Hematopoietic multipotent progenitor cell treated with erythropoietin and hydrocortisone succinate and interleukin-3 and kit ligand, for 6 days (in vitro differentiated cells): ENCODE measurements at places on chromosomes 1 and 21.

DNA sequence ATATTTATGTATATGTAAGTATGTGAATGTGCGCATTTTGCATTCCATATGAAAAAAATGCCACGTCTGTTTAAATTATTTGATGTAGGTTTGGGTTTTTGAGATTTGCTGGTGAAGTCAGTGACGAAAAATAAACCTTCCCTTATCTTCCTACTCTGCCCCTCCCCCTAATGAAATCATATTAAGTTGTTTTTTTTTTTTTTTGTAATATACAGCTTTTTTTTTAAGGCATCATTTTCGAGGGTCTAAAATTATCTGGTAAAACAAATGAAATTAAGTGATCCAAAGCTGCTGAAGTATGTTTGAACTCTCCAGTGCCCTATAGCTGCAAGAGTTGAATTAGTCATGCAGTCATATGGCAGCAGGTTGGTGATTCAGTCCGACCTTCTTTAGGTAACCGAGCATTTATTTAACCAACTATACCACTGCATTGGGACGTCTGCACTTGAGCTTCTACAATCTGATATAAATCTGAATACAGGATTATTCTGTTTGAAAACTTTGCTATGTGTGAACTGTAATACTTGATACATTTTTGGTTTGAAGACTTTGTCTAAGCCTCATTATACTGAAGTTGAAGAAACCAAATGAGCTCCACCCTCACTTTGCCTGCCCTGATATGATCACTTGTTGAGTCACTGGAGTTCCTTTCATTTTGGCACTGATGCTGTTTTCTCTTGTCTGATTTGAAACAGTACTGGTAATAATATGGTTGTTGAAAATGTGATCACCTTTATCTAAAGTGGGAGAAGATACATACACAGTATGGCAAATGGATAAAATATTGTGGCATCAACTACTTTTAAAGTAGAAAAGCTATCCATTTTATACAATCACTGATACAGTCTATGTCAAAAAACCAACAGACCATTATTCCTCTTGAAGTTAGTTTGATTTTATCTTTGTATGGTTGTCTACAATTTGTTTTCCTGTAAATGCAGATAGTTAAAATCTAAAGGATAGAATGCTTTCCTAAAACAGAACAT is 11.7 kb downstream of the PDIK1L start:
- peak; percentile 92 for DNase-seq

GRCh38 chr21:28228636-28228995 is 764.1 kb downstream of the LTN1 start:
- DNase-seq: no peak

DNA sequence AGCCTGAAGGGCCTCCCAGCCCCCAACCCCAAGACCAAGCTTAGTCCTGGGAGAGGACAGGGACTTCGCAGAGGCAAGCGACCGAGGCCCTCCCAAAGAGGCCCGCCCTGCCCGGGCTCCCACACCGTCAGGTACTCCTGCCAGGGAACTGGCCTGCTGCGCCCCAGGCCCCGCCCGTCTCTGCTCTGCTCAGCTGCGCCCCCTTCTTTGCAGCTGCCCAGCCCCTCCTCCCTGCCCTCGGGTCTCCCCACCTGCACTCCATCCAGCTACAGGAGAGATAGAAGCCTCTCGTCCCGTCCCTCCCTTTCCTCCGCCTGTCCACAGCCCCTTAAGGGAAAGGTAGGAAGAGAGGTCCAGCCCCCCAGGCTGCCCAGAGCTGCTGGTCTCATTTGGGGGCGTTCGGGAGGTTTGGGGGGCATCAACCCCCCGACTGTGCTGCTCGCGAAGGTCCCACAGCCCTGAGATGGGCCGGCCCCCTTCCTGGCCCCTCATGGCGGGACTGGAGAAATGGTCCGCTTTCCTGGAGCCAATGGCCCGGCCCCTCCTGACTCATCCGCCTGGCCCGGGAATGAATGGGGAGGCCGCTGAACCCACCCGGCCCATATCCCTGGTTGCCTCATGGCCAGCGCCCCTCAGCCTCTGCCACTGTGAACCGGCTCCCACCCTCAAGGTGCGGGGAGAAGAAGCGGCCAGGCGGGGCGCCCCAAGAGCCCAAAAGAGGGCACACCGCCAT is 21.9 kb upstream of the ARF1 start:
- DNase-seq: no peak

- no peak for DNase-seq
Measured at GRCh38 chr1:215083383-215083961, 935 bp downstream of the KCNK2 start.

- no peak for DNase-seq
Measured at GRCh38 chr1:239630767-239631166, 244.4 kb downstream of the CHRM3 start.

DNA sequence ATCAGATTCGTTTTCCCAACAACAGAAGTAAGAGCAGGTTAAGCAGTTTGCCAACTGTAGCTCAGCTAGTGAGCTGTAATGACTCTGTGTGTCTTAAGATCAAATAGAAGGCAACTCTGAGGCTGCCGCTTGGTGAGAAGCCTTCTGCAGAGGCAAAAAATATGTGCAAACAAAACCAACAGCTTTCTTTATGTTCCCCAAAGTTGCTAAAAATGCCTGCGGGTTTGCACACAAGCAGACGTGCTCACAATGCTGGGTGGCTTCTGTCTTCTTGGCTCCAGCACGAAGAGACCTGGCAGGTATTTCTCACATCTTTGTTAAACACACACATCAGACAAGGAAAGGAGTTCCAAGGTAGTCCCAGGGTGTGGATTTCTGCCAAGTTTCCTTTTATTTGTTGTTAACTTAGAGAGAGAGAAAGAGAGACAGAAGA is 158.9 kb upstream of the JUN start:
- DNase-seq: no peak

DNA sequence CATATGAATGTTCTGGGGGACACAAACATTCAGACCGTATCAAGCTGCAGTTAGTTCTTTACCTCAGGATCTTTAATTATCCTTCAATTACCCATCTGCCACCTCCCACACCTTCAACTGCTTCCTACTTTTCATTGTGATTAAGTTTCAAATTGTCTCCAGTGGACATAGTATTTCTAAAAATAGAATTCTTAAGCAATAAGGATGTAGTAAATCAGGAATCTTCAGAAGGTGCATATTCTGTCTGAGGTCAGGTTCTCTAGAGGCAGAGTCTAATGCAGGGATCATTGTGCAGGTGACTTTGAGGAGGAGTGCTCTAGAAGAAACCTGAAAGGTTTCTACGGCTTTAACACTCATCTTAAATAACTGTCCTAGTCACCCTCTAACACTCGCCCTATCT is 102.6 kb upstream of the PPP2R5A start:
- DNase-seq: no peak

- no peak for DNase-seq
Measured at GRCh38 chr1:54745274-54745673, 19.0 kb downstream of the PARS2 start.

DNA sequence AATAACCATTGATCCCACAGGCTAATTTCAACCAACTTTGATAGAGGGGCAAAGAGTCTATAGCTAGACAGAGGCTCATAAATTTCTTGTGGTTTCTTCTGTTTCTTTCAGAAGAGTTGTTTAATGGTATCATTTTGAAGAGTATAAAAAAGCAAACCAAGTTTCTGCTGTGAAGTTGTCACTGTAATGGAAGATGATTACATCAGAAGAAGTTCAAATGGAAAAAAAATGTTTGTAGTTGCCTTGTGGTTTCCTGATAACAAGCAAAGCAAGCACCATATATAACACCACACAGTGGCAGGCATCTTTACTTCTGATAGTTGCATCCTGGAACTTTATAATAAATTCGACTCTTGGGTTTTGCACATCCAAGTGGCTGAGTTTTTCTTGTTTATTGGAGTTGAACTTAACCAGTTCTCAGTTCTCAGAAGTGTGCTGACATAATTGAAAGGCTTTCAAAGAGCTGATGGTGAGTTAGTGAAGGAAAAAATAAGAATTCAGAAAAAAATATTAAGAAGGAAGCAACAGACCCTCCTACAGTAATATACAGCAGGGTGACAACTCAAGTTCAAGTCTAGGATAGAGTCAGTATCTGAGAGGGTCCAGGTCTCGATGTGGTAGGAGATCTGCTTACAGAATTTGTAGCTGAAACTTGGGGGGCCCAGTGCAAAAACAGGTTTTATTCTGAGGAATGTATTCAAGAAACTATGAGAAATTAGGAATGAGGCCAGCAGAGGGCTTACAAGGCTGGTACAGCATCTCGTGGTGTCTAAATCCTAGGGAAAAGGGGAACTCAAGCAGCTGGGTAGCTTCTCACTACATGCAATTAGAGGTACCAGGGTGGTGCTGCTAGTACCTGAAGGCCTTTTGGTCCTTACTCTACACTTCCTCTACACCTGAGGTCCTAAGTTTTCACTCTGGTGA is 123.5 kb downstream of the CRB1 start:
- peak; percentile 70 for DNase-seq

DNA sequence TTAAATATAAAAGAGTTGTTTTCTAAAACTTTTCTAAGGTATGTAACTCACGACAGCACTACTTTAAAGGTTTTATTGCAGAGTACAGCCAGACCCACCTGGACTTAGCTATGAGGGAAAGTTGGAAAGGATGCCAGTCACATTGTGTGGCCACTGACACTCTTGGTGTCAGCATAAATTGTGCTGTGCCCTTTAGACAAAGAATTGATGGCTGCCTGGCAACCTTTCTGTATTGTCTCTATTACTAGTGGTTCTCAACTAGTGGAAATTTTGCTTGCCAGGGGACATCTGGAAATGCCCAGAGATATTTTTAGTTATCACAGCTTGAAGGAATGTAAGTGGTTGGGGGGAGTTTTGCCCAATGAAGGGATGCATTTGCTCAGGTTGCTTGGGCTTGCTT is 117.5 kb upstream of the APP start:
- no peak for DNase-seq

GRCh38 chr1:36706416-36706815 is 223.7 kb upstream of the CSF3R start:
- DNase-seq: no peak

GRCh38 chr1:111719674-111720132 is 19.5 kb downstream of the INKA2 start:
- no peak for DNase-seq

- DNase-seq: peak; percentile 90
Measured at GRCh38 chr1:206672844-206673758, 11.6 kb upstream of the MAPKAPK2 start.

- DNase-seq: no peak
Measured at GRCh38 chr1:62111084-62111483, 83.6 kb upstream of the L1TD1 start.

GRCh38 chr1:15598436-15598835 is 13.6 kb upstream of the AGMAT start:
- DNase-seq: no peak

GRCh38 chr1:54381524-54381923 is 24.7 kb downstream of the SSBP3 start:
- no peak for DNase-seq

GRCh38 chr21:31135531-31136184 is 97.4 kb upstream of the KRTAP19-8 start:
- no peak for DNase-seq

DNA sequence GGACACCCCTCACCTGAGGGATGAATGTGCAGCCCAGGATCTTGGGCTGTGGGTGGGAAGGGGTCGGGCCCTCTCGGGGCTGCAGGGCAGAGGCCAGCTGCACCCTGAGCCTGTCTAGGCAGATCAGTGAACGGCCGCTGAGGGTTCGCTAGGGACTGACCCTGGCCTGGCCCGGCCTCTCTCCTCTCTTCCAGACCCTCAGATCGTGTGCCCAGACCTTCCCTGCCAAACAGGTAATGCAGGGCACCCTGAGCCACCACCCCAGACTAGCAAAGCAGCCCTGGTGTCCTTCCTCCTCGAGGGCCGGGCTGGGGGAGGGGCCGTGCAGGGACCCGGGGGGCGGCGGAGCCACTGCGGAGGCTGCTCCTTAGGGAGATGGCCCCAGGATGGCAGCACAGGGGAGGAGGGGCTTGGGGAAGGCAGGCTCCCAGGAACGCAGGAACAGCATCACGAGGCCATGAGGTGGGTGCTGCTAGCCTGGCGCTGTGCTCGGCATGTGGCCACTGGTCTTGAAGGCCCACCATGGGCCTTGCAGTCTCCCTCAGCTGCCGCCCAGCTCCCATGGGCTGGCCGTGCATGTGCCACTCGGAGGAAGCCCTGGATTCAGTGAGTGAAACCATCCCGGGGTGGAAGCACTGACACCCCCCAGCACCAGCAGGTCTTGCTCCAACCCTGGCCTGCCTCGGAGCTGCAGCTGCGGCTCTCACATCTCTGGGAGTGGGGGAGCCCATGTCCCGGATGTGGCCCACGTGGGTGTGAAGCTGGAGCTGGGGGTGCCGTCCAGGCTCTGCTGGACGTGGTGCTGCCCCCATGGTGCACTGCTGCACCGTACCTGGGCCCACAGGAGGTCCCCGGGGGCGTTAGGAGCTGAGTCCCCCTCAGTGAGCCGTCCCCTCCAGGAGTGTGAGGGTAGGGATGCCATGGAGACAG is 28.7 kb downstream of the COL6A2 start:
- no peak for DNase-seq

- no peak for DNase-seq
Measured at GRCh38 chr21:46312949-46313348, 10.7 kb downstream of the C21orf58 start.

- DNase-seq: no peak
Measured at GRCh38 chr1:210755991-210756659, 377.8 kb downstream of the KCNH1 start.

DNA sequence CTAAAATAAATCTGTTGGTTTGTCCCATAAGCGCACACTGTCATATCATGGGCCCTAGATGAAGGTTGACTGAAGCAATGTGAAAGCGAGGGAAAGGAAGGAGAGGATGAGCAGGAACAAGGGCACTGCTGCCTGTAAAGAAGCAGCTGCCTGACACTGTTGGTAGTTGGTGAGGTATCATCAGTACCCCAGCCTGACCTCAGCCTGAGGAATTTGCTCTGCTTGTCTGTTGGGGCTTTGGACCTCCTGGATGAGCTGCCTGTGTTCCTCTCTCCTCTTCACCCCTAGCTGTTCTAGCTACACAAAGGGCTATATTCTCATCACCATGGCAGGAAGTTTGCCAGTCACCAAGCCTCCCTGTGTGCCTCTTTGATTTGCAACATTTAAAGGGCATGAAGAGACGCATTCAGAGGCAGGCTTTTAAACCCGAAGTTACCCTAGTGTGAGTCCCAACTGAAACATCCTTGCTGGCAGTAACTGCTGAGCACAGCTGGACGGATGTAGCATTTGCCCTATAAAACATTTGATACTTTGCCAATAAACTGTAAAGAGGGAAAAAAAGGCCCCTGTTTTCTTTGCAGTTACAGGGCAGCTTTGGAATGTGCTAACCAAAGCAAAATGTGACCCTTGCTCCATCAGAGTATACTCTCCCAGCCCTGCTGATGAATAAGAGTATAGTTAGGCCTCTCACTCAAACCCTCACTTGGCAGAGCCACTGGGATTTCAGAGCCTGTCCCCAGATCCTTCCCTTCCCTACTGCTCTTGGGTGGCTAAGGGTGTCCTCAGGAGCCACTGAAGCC is 22.2 kb upstream of the SPATA6 start:
- DNase-seq: no peak
